ENCODE measurements at places on chromosomes 2 and 18. TPM values are rescaled to one million over a fixed set of nuclear protein-coding genes. Genes with fewer than 3 reads are reported as not detected.

Gene GAD1
- total RNA-seq, result not detected

Gene KANSL3
- 54.0 TPM for total RNA-seq

Gene LTBP1
- total RNA-seq, result 2.1 TPM

Gene SPOPL
- total RNA-seq, result 12.5 TPM

Gene BOLL
- total RNA-seq, result not detected

Gene RESP18
- not detected for total RNA-seq

Gene CRYBA2
- total RNA-seq, result not detected

Gene ACMSD
- not detected for total RNA-seq

Gene CDKL4
- total RNA-seq, result not detected

- DNase-seq, result no peak
These were observed 259.1 kb downstream of the GALNT13 start for GRCh38 chr2:154130821-154131220.

- DNase-seq, result no peak
These were observed 23.3 kb upstream of the ALLC start for GRCh38 chr2:3634596-3635121.

DNA sequence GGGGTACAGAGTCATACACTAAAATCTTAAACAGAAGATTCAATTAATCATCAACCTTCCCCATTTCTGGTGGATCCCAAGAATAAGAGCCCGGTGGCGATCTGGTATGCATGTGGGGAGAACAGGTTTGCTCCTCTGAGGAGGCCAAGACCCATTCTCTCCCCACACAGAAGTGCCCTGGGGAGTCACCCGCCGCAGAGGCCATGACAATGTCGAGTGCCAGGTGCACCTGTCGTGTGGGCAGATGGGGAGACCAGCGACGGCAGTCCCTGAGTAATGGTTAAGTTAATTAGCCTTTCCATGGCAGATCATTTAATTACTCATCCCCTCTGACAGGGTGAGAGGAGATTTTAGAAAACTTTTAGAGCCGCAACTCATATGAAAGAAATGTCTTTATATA is 345.0 kb downstream of the NCKAP5 start:
- no peak for DNase-seq

DNA sequence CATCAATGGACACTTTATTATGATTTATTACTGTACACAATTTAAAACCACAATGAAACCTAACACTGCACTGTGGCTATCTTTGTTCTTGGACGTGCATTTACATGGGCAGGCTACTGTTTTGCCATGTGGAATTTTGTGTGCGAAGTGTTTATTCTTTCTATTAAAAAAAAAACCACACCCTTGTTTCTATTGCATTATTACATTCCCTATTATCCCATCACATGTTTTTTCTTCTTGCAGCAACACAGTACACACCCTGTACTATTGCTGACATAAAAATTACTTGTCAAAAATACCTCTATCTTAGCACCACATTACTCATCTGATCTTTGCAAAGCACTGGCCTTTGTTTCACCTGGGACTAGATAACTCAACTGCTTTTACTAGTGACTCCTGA is 1.5 kb downstream of the RNF152 start:
- DNase-seq, result no peak

- DNase-seq, result no peak
These were observed 86.8 kb upstream of the UXS1 start for GRCh38 chr2:106280722-106281446.

- no peak for DNase-seq
These were observed 120.0 kb downstream of the DYM start for GRCh38 chr18:49340446-49340845.

GRCh38 chr18:21366896-21367295 is 124.9 kb downstream of the GREB1L start:
- no peak for DNase-seq

GRCh38 chr2:109171444-109172334 is 42.7 kb downstream of the SH3RF3 start:
- DNase-seq, result no peak

- DNase-seq, result no peak
These were observed 83.4 kb downstream of the PDK1 start for GRCh38 chr2:172639256-172639655.

- DNase-seq, result no peak
These were observed 430.5 kb upstream of the ETAA1 start for GRCh38 chr2:66966631-66967030.

DNA sequence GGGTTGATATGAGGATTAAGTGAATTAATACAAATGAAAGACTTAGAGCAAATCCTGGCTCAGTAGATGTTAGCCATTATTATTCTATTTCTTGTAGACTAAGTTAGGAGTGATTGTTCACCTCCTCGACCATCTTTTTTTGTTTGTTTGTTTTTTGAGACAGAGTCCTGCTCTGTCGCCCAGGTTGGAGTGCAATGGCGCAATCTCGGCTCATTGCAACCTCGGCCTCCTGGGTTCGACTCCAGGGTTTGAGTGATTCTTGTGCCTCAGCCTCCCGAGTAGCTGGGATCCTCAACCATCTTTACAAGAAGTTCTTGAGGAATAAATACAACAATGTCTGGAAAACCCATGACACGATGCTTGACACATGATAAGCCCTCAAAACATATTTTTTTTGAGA is 12.7 kb downstream of the TRIM54 start:
- no peak for DNase-seq

- DNase-seq, result no peak
These were observed 348.1 kb downstream of the CCDC85A start for GRCh38 chr2:56531668-56532420.

DNA sequence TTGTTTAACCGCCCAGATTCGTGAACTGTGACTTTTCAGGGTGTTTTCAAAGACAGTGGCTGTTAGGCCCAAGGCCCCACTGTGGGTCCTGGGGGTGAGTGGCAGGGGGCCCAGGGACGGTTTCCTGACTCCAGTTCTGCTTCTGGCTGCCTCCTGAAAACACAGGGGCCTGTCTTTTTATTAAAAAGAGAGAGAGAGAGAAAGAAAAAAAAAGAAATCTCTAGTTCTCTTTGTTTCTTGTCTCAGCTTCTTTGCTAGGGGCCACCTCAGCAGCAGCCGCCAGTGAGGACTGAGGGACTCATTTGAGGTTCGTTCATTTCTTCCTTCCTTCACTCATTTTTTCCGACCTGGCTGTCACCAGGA is 15.4 kb upstream of the E2F6 start:
- no peak for DNase-seq

- no peak for DNase-seq
These were observed 635.8 kb downstream of the RNF144A start for GRCh38 chr2:7552825-7553570.

- no peak for DNase-seq
These were observed 2119.6 kb upstream of the PIK3C3 start for GRCh38 chr18:39835303-39836030.

GRCh38 chr2:142974288-142975024 is 97.0 kb downstream of the KYNU start:
- DNase-seq, result no peak

- no peak for DNase-seq
These were observed 2.7 kb downstream of the RASGRP3 start for GRCh38 chr2:33478968-33479731.

DNA sequence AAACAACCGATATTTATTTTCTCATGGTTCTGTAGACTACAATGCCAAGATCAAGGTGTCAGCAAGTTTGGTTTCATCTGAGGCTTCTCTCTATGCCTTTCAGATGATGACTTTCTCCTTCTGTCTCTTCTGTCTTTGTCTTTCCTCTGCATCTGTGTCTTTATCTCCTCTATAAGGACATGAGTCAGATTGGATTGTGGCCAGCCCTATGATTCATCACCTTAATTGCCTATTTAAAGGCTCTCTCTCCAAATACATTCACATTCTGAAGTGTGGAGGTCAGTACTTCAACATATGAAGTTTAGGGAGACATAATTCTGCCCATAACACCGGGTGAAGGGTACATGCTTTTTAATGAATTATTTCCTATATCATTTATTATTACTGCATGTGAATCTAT is 71.2 kb upstream of the CNTNAP5 start:
- DNase-seq, result no peak

GRCh38 chr2:136008205-136008865 is 22.9 kb upstream of the DARS1 start:
- DNase-seq, result peak; percentile 20

All from naive thymus-derived CD4-positive, alpha-beta T cell (primary cell).